Kidney (tissue), 22 donors: ENCODE measurements at places on chromosomes 6 and 20. TPM values are rescaled to one million over a fixed set of nuclear protein-coding genes. Genes with fewer than 3 reads are reported as not detected.

The MYT1 gene
- polyA plus RNA-seq, result not detected

- H3K27me3 ChIP-seq, result no peaks in the 10 kb centered on the region
- H3K4me1 ChIP-seq, result no peaks in the 10 kb centered on the region
- H3K27ac ChIP-seq, result no peak overlapping the region
- DNase-seq, result no peak
- H3K4me3 ChIP-seq, result no peak overlapping the region
Observed at GRCh38 chr6:143966312-143966711, 41.7 kb downstream of the PLAGL1 start.

GRCh38 chr20:19995220-19995863 lies 21.8 kb upstream of the NAA20 start:
- no peak overlapping the region for H3K4me3 ChIP-seq
- peaks cover 7% of the 10 kb centered on the region for H3K4me1 ChIP-seq
- H3K27me3 ChIP-seq, result no peaks in the 10 kb centered on the region
- peaks cover 17% of the 10 kb centered on the region for H3K36me3 ChIP-seq
- no peak for DNase-seq

GRCh38 chr6:28979679-28980078 lies 25.4 kb downstream of the ZNF311 start:
- DNase-seq, result no peak

GRCh38 chr6:71181565-71181964 lies 107.0 kb upstream of the OGFRL1 start:
- H3K4me1 ChIP-seq, result no peaks in the 10 kb centered on the region
- no peak for DNase-seq
- no peak overlapping the region for H3K4me3 ChIP-seq
- no peaks in the 10 kb centered on the region for H3K36me3 ChIP-seq
- H3K27ac ChIP-seq, result no peak overlapping the region

DNA sequence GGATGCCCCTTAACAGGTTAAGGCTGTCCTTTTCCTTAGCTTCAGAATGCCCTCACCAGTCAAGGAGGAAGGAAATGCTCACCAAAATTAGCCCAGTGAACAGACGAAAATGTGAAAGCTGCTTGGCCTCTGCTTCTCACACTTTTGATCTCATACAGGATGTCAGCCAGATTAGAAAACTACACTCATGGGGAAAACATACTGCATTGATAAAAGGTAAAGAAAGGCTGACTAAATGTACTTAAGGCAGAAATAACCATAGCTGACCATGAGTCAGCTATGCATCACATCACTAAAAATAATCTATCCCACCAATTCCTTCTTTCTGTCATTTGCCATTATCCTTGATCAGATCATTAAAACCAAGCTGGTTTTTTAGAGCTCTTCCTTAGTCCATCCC lies 198.4 kb upstream of the TENT5A start:
- no peak for DNase-seq
- no peaks in the 10 kb centered on the region for H3K36me3 ChIP-seq
- no peaks in the 10 kb centered on the region for H3K27me3 ChIP-seq

DNA sequence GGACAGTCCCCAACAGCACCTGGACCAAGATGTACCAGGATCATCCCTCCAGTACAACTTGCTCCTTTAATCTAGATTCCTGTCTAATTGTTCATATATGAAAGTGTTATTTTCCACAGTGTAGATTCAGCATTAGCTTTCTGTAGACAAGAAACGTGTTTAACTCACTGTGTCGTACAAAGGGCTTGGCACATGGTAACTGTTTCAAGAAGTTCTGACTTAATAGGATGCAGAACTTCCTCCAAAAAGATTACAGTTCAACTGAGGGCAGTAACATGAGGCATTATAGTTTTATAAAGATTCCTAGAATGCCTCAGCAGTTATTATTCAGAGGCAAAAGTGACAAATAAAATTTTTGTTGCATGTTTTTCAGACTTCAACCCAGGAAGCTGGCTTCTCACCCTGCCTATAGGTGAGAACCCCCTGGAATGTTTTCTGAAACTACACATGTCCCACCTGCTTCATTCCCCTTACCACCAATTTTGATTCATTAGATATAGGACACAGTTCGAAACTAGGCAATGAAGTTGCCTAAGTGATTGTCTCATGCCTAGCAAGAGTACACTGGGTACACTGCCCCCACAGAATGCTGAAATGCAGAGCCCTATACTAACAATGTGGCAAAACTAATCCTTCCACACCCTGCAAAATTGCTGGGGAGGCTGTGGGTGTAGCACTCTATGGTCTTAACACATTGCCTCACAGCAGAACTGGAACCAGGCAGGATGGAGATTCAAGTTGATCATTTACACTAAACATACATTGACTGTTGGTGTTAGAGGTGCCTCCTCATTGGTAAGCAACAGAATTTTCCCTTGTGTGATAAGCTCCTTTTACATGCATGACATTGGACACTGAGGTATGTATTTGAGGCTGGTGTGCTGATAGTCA lies 22.6 kb upstream of the SH3BGRL2 start:
- peaks cover 7% of the 10 kb centered on the region for H3K4me1 ChIP-seq
- H3K27me3 ChIP-seq, result no peaks in the 10 kb centered on the region
- no peak overlapping the region for H3K27ac ChIP-seq
- no peak for DNase-seq
- H3K36me3 ChIP-seq, result no peaks in the 10 kb centered on the region

DNA sequence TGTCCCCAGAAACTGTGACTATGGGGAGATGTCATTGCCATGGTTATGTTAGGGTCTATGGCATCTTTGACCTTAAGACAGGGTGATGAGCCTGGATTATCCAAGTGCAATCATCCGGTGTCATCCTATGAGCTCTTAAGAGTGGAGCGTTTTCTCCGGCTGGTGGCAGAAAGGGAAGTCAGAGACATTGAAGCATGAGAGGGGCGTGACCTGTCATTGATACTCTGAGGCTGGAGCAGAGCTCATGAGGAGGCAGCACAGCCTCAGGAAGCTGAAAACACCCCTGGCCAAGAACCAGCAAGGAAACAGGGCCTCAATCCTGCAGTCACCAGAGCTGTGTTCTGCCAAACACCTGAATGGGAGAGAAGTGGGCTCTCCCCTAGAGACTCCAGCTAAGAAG lies 59.6 kb downstream of the ANKRD60 start:
- no peak overlapping the region for H3K27ac ChIP-seq
- H3K4me3 ChIP-seq, result no peak overlapping the region
- no peaks in the 10 kb centered on the region for H3K4me1 ChIP-seq
- no peak for DNase-seq

- no peaks in the 10 kb centered on the region for H3K27me3 ChIP-seq
- peak; percentile 48 for DNase-seq
- H3K27ac ChIP-seq, result no peak overlapping the region
- H3K4me1 ChIP-seq, result no peaks in the 10 kb centered on the region
- no peak overlapping the region for H3K4me3 ChIP-seq
- H3K36me3 ChIP-seq, result peaks cover 14% of the 10 kb centered on the region
Observed at GRCh38 chr6:139369068-139369467, 5.4 kb downstream of the CITED2 start.

The NOX3 gene
- polyA plus RNA-seq, result not detected

The SLC17A2 gene
- polyA plus RNA-seq, result 0.54 TPM

GRCh38 chr6:118580585-118581419 lies 32.7 kb downstream of the PLN start:
- H3K27ac ChIP-seq, result no peak overlapping the region
- no peak overlapping the region for H3K4me3 ChIP-seq
- H3K4me1 ChIP-seq, result no peaks in the 10 kb centered on the region
- H3K36me3 ChIP-seq, result no peaks in the 10 kb centered on the region
- peak; percentile 46 for DNase-seq

DNA sequence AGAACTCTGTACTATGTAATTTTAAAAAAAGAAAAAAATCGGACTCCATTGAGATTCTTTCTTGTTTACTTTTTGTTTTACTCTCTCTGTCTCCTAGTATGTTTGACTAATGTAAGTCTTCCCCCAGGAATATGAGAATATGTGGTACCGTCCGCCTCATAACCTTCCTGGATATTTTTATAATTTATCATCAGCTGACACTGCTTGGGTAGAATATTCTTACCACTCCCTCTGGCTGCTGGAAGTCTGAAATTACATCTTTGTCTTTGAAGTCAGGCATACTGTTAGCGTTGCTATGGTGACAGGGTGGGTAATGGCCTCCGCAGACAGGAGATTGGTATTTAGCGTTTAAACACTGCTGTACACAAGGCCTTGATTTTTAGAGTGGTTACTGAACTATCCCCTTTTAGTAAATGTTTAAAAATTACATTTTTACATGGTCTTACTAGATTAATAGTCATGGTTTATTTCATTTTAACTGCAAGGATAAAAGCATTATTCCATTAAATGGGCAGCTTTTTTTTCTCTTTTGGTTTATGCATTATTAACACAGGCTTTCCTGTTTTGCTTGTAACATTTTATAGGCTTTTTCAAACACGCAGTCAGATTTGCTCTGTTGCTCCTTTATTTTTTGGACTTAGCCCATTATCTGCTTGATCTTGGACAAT lies 176.4 kb downstream of the ARID1B start:
- no peaks in the 10 kb centered on the region for H3K27me3 ChIP-seq
- peak; percentile 97 for DNase-seq
- H3K4me1 ChIP-seq, result peaks cover 37% of the 10 kb centered on the region
- no peaks in the 10 kb centered on the region for H3K36me3 ChIP-seq
- no peak overlapping the region for H3K4me3 ChIP-seq

GRCh38 chr6:66838764-66839163 lies 1131.7 kb upstream of the EYS start:
- H3K27me3 ChIP-seq, result no peaks in the 10 kb centered on the region
- no peak for DNase-seq
- H3K36me3 ChIP-seq, result no peaks in the 10 kb centered on the region
- no peak overlapping the region for H3K27ac ChIP-seq

GRCh38 chr6:138817799-138818198 lies 21.9 kb downstream of the ECT2L start:
- DNase-seq, result peak; percentile 93
- H3K4me1 ChIP-seq, result peaks cover 5% of the 10 kb centered on the region
- H3K27ac ChIP-seq, result peak overlapping the region; percentile 68

DNA sequence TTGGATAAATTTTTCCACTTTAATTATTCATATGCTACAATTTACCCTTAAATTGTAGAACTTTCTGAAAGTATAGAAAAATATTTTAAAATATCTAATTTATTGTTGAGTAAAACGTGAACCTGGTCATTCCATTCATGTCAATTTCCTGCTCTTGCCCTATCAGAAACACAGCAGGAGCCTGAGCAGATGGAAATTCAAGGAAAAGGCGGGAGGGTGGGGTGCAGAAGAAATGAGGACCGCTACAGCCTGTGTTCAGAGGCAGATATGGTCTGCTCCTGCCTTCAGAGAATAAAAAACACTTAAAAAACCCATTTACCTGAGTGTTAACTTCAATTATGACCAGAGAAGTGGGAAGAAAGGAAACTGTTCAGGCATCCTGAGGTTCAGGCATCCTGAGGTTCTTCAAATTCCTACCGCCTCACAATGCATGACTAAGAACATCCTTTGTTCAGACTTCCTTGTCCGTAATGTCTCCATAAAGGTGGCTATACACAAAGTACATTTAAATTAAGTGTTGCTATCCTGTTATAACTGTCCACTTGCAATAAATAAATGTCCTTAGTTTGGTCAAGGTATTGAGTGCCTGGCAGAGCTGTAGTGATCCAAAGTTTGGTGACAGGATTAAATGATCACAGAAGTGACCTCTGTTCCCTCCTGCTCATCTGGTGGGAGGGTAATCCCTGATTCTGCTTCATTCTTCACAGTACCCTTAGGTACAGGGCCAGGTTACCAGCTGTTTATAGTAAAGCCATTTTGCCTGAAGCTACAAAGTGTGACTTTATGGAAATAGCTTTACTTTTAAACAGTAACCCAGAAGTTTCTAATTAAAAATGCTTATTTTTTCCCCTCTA lies 109.1 kb downstream of the MAN1A1 start:
- no peak for DNase-seq
- H3K27ac ChIP-seq, result peak overlapping the region; percentile 48
- no peak overlapping the region for H3K4me3 ChIP-seq
- H3K4me1 ChIP-seq, result peaks cover 19% of the 10 kb centered on the region
- no peaks in the 10 kb centered on the region for H3K27me3 ChIP-seq
- no peaks in the 10 kb centered on the region for H3K36me3 ChIP-seq

The LAMA5 gene
- polyA plus RNA-seq, result 94.0 TPM

GRCh38 chr20:16946097-16946496 lies 197.9 kb downstream of the OTOR start:
- no peaks in the 10 kb centered on the region for H3K36me3 ChIP-seq
- no peak overlapping the region for H3K4me3 ChIP-seq

DNA sequence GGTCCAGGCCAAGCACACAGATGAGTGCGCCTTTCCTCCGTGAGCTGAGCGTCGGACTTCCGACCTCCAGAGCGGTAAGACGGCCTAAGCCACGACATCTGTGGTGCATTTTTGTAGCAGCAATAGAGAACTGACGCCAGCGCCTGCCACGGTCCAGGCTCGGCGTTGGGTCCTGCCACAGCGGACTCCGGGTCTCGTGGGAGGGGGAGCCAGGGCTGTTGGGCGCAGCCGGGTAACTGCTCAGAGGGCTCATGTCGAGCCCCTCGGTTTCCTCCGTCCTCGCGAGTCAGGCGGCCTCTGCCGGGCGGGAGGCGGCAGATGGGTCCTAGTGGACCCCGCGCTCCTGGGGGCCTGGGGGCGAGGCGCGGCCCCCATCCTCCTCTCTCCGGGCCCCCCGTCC lies 216.1 kb downstream of the QKI start:
- H3K27me3 ChIP-seq, result no peaks in the 10 kb centered on the region
- no peak for DNase-seq
- no peaks in the 10 kb centered on the region for H3K36me3 ChIP-seq
- H3K4me3 ChIP-seq, result no peak overlapping the region
- no peaks in the 10 kb centered on the region for H3K4me1 ChIP-seq

The SPDEF gene
- not detected for polyA plus RNA-seq

DNA sequence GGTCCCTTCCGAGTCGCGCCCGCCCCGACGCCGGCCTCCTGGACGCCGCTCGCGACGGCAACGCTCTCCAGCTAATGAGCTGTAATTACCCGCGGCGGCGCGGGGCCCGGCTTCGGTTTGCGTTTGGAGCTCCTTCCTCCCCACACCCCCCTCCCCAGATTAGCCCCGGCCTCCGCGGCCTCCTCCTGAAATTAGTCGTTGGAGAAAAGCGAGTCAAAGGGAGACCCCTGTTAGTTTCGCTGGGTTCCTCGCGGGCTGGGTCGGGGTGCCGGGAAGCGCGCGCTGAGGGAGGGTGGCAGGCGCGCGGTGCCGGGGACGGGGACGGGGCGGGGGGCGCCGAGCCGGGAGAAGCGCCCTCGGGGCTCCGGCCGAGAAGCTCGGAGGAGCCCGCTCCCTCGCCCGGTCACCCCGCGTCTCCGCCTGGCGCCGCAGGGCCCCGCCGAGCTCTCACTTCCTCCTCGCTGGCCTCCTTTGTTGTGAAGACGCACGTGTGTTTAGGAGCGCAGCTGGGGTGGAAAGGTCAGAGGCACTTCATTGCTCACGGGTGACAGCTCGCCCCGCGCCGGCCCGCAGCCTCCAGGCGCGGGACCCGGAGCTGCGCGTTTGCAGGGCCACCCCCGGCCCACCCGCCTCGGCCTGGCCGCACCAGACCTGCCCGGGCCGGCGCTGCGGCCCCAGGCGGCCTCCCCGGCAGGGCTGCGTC lies 4.9 kb downstream of the FOXC1 start:
- H3K4me3 ChIP-seq, result no peak overlapping the region
- H3K4me1 ChIP-seq, result peaks cover 6% of the 10 kb centered on the region
- peak; percentile 70 for DNase-seq
- peaks cover 5% of the 10 kb centered on the region for H3K27me3 ChIP-seq
- no peaks in the 10 kb centered on the region for H3K36me3 ChIP-seq

The NKAIN2 gene
- polyA plus RNA-seq, result 0.39 TPM

GRCh38 chr6:31586008-31586407 lies at the start of gene LST1:
LST1 (plus strand) TSS chr6:31586277; CDS start chr6:31587300, 1,023 bp downstream.
- H3K27ac ChIP-seq, result no peak within 1 kb of the TSS
- no peak for DNase-seq
- H3K4me1 ChIP-seq, result peaks cover 8% of the 10 kb centered on the region

The ACSS1 gene
- polyA plus RNA-seq, result 72.3 TPM
